CD4-positive, CD25-positive, alpha-beta regulatory T cell (primary cell): ENCODE measurements at places on chromosomes 11 and 22. TPM values are rescaled to one million over a fixed set of nuclear protein-coding genes. Genes with fewer than 3 reads are reported as not detected.
A peak's percentile ranks its signal among the peaks of the same experiment; 100 is the strongest.

GRCh38 chr11:22879630-22880029, 19.4 kb upstream of the CCDC179 start:
- H3K27ac ChIP-seq = no peak overlapping the region
- no peaks in the 10 kb centered on the region for H3K27me3 ChIP-seq
- DNase-seq = no peak
- no peak overlapping the region for H3K4me3 ChIP-seq
- H3K36me3 ChIP-seq = no peaks in the 10 kb centered on the region

DNA sequence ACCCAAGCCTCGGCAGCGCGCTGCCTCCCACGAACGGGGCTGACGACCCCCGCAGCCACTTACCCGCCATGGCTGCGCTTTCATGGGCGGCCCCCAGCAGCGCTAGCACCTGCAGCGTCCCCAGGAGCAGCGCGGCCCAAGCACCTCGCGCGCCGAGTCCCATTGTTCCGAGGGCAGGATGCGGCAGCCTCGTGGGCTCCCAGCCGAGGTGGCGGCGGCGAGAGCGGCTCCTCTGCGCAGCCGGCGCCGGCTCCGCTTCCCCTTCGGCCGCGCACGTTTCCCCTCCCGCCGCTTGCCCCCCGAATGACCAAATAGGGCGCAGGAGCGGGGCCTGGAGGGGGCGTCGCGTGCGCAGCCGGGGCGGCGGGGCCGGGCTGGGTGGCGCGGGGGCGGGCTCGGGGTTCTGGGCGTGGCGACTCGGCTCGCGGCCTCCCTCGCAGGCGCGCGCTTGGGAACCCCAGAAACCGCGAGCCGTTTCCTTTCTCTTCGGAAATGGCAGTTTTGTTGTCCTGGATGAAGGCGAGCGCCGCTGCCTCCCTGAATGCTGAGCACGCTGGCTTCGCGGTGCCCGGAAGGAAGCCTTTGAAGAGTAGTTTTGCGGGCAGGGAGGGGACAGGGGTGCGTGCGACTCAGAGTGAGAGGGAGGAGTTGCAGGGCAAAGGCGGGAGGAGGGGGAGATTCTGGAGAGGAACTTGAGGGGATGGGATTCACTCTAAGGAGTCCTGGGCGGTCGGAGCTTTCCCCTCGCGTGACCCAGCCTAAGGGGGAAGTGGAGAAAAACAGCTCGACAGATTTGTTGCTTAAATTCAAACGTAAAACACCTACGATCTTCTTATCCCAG, at the start of gene TMEM123:
Gene TMEM123, minus strand, starts transcription at position 305 of the 841 bp plus-strand sequence. Its CDS starts 142 bp downstream, at position 163.
- DNase-seq = peak; percentile 84
- H3K4me1 ChIP-seq = peaks cover 48% of the 10 kb centered on the region
- H3K27me3 ChIP-seq = no peaks in the 10 kb centered on the region
- H3K27ac ChIP-seq = peak within 1 kb of the TSS; percentile 82
- peaks cover 11% of the 10 kb centered on the region for H3K36me3 ChIP-seq

Gene ANO3
- not detected for total RNA-seq

DNA sequence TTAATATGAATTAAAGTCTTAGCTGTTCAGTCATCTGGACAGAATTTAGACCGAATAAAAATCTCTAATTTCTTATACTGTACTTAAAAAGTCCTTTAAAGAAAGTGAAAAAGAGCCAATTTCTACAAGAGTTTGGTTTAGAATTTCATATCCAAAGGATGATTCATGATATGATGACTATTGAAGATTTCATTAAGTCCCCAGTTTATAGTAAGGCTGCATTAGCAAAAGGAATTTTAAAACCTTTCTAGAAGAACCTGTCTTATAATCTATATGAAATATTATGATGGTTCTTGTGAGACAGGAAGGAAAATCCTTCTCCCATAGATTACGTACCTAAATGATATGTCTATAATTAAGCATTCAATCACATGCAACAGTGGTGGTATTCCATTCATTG, 34.8 kb downstream of the TSG101 start:
- no peaks in the 10 kb centered on the region for H3K4me1 ChIP-seq
- DNase-seq = no peak
- H3K27me3 ChIP-seq = no peaks in the 10 kb centered on the region
- H3K27ac ChIP-seq = no peak overlapping the region
- H3K4me3 ChIP-seq = no peak overlapping the region

- H3K27me3 ChIP-seq = peaks cover 6% of the 10 kb centered on the region
- H3K27ac ChIP-seq = no peak overlapping the region
- no peaks in the 10 kb centered on the region for H3K4me1 ChIP-seq
- H3K36me3 ChIP-seq = no peaks in the 10 kb centered on the region
- H3K4me3 ChIP-seq = no peak overlapping the region
Observed at GRCh38 chr11:4467811-4468606, 14.4 kb upstream of the OR52K1 start.

DNA sequence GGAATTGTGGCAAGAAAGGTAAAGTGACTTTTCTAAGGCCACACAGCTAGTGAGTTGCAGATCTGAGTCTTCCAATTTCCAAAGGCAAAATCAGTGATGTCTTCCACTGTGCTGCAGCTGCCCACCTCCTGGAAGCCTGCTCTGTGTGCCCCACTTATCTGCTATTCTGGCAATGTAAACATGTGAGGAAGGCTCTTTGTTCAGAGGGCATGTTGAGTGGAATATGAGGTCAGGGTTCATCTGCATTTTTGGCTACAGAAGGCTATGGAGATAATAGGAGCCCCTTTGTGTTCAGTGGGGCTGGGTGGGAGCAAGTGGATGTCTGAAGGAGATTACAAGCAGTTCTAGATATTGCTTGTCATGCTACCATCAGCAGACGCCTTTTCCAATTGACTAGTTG, 396.2 kb downstream of the BUD13 start:
- no peaks in the 10 kb centered on the region for H3K36me3 ChIP-seq
- H3K27me3 ChIP-seq = no peaks in the 10 kb centered on the region
- H3K27ac ChIP-seq = no peak overlapping the region
- H3K4me1 ChIP-seq = no peaks in the 10 kb centered on the region
- DNase-seq = no peak
- H3K4me3 ChIP-seq = no peak overlapping the region

DNA sequence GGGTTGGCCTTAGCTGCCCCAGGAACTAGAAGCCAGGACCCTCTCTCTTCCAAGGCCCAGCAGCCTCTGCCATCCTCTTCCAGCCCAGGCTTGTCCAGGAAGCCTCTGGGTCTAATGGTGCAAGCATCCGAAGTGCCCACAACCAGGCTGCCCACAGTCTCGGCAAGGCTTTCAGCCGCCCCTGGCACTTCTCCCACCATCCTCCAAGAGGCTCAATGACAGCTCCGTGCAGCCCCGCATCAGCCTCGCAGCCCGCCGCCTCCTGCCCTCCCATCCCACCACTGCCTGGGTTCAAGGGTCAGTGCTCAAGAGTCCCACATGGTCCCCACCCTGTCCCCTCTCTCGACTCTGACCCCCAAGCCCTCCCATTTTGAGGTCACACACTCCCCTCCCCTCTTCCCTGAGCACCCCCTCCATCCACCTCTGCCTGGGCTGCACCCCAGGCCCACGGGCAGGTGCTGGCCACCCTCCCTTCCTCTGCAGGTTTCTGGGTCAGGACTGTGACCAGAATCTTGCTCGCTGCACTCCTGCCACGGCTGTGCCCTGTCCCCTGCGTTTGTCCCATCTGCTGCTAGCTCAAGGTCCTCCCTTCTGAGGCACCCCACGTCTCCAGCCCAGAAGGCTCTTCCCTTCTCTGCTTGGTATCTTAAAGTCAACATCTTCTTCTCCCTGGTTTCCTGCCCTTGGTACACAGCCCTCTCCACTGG, 17.2 kb downstream of the IFITM10 start:
- no peak overlapping the region for H3K4me3 ChIP-seq
- H3K4me1 ChIP-seq = peaks cover 9% of the 10 kb centered on the region
- no peak for DNase-seq
- no peak overlapping the region for H3K27ac ChIP-seq
